Thyroid gland (tissue), 4 donors: ENCODE measurements at places on chromosomes 4 and X. TPM values are rescaled to one million over a fixed set of nuclear protein-coding genes. Genes with fewer than 3 reads are reported as not detected.

- DNase-seq, result no peak
These were observed 275.2 kb downstream of the STPG2 start for GRCh38 chr4:97868097-97868496.

- DNase-seq, result no peak
These were observed 94.9 kb downstream of the ATP8A1 start for GRCh38 chr4:42562016-42562415.

- no peak for DNase-seq
These were observed 49.2 kb downstream of the SMARCAD1 start for GRCh38 chr4:94256828-94257227.

DNA sequence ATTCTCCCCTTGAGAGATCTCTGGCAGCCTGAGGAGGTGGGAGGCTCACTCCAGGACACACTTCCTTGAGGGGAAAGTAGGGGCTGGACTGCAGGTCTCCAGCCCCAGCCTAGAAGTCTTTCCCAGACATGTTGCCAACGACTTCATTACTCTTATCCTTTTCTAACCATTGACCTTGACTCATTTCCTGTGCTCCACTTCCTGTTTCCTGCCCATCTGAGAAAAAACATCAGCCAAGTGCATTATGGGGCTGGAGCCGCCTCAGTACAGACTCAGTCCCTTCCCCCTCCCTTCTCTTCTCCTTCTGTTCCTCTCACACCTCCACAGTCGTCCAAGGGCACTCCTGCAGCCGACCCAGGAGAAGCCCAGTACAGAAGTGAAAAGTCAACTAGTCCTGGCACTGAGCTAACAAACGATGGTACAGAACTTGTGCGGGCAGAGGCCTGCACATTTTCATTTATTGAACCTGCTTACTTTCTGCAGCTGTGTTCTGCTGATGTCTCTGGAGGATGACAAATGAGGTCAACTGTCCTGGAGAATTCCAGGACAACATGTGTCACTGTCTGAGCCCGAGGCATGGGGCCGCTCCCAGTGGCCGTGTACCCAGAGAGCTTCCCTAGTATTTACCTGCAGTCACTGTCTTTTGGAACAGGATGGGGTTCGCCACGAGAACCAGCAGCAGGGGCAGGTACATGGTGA is 20.1 kb downstream of the GPR143 start:
- DNase-seq, result no peak

- peak; percentile 77 for DNase-seq
These were observed 26.8 kb upstream of the TMEM184C start for GRCh38 chr4:147590249-147590920.

DNA sequence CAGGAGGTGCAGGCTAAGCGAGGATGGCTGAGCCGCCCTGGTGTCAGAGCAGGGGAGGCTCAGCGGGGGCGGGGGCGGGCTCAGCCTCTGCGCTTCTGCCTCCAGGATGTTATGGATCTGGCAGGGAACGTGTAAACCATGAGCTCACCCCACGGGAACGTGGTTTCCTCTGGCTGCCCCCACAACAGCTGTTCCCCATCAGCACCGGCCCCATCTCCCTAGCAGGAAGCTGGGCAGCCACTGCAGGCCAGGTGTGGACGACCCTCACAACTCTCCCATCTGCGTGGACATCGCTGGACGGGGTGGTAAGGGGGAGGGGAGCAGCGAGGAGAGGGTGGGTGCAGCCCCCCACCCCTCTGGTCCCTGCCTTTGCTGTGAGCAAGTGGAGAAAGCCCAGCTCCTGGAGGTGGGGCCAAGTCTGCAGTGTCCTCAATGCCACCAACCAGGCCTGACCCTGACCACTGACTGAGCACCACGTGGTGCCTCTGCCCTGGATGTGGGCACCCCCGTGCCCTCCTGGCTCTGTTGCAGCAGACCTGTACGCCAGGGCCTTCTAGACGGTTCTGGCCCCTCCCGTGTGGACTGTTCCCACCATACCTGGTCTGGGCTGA is 28.1 kb upstream of the SPON2 start:
- peak; percentile 0 for DNase-seq

DNA sequence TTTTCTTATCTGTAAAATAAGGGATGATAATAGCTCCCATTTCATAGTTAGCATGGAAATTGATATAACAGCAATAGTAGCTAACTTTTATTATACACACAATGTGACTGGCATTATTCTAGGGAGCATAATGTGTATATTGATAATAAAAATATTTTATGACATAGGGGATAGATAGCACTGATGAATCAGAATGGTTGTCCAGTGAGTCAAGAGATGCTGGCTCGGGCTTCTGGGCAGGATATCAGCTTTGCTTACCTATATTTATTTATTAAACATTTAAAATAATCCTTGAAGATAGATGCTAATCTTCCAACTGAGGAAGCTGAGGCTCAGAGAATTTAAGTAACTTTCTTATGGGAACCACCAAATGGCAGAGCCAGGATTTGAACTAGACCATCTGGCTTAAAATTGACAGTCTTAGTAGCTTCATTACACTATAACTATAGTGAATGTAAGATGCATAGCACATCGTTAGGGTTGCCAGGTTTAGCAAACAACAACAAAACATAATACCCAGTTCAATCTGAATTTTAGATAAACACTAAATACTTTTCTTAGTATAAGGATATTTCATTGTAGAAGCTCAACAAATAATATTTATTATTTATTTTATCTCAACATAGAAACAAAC is 2.7 kb downstream of the AFP start:
- no peak for DNase-seq

DNA sequence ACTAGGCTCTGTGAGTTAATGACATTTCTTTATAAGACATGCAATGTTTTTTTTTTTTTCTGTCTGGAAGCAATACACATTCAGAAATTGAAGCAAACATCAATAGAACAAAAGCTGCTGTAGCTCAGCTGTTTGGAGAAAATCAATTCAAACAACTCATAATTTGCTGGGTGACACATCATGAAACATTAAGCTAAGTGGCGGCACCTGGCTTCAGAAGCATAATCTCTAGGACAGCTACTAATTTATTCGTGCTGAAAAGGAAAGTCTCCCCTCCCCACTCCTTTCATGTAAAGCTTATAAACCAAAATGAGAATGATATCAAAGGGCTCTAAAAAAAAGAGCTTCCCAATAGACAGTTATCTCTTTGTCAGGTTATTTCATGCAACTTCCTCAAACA is 73.9 kb downstream of the LUZP4 start:
- DNase-seq, result no peak

DNA sequence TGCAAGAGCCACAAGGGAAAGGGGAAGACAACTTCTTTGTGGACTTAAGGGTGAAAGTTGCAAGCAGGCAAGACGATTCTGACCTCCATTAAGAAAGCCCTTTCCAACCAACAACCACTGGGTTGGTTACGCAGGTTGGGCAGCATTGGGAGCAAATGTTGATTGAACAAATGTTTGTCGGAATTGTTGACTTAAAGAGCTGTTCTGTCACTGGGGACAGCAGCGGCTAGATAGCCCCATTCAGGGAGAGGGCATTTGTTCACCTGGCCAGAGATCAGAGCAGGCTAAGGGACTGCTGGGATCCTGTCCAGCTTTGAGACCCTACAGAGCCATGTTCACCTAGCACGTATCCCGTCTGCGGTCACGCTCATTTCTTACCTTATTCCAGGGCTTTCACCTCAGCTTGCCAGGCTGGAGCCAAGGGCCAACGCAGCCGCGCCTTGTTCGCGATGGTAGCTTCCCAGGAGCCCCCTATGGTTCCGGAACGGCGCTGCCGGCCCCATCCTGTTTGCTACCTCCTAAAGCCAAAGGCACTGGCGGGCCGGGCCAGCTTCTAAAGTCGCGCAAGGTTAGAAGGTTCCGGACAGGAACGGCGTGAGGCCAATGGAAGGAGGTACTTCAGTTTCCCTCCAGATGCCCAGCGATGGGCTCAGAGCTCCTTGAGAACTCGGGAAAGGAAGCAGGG is 24.6 kb downstream of the F9 start:
- no peak for DNase-seq

DNA sequence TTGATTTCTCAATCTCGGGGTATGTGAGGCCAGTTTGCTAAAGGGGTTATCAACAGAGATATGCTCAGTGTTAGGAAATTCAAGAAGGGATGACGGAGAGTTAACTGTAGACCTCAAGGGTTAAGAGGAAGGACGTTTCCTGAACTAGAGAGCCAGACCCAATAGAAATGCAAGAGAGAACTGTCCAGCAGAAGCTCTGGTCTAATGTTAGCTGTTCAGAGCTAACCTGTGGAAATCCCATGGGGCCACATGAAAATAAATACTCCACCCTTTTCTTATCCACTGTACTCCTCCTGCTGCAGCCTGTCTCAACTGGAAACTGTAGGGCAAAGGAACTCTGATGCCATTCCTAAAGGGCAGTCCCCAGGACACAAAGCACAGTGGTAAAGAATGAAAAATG is 274.3 kb downstream of the DMD start:
- no peak for DNase-seq

DNA sequence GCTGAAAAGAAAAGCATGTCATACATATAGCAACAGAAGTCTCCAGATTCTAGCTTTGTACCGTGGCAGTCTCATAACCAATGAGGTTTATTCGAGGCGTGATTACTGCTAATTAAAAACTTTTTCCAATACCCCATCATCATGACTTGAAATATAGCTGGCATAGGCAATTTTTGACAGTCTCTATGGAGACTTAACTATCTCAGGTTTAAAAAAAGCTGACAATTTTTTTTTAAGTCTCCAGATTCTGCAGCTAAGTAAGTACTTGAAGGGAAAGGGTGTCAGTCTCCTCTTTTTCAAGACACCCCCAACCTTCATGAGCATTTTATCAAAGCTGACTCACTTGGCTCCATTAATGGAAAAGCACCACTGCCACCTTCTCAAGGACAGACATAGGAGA is 126.3 kb upstream of the RXFP1 start:
- DNase-seq, result no peak

DNA sequence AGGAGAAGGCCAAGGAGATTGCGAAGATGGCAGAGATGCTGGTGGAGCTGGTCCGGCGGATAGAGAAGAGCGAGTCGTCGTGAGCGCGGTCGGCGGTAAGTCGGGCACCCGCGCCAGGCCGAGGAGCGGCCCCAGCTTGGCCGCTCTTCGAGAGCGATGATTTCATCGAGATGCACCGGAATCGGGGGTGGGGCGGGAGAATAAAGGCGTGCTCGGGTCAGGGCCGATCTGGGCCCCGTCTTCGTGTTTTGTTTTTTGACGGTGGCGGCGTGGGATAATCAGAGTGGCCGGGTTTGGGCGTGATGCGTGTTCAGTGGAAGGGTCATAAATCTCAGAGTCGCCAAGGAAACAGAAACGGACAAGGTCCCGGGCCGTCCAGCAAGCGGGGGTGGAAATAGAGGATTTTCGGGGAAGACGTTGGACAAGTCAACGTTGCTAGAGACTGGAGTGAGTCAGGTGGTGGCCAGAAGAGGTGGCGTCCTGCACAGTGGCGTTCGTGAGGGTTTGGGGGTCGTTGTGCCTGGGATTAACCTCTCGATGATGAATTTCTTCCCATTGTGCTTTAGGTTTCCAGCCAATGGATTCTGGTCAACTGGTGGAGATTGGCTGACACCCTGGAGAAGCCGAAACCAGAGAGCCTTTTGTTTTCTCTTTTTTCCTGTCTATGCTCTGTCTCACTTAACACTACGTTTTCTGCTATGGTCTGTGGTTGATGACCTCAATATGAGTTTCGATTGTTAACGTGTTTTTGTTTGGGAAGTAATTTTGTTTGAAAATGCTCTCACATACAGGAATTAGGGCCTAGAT is 882 bp downstream of the MRFAP1 start:
- peak; percentile 63 for DNase-seq

DNA sequence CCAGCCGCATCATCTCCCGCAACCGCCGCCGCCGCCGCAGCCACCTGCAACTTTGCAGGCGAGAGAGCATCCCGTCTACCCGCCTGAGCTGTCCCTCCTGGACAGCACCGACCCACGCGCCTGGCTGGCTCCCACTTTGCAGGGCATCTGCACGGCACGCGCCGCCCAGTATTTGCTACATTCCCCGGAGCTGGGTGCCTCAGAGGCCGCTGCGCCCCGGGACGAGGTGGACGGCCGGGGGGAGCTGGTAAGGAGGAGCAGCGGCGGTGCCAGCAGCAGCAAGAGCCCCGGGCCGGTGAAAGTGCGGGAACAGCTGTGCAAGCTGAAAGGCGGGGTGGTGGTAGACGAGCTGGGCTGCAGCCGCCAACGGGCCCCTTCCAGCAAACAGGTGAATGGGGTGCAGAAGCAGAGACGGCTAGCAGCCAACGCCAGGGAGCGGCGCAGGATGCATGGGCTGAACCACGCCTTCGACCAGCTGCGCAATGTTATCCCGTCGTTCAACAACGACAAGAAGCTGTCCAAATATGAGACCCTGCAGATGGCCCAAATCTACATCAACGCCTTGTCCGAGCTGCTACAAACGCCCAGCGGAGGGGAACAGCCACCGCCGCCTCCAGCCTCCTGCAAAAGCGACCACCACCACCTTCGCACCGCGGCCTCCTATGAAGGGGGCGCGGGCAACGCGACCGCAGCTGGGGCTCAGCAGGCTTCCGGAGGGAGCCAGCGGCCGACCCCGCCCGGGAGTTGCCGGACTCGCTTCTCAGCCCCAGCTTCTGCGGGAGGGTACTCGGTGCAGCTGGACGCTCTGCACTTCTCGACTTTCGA is 654 bp downstream of the ATOH1 start:
- peak; percentile 10 for DNase-seq

- DNase-seq, result no peak
These were observed 47.0 kb downstream of the SPRY1 start for GRCh38 chr4:123443401-123444289.

- DNase-seq, result no peak
These were observed 156.6 kb downstream of the CAMK2D start for GRCh38 chr4:113604955-113605354.

DNA sequence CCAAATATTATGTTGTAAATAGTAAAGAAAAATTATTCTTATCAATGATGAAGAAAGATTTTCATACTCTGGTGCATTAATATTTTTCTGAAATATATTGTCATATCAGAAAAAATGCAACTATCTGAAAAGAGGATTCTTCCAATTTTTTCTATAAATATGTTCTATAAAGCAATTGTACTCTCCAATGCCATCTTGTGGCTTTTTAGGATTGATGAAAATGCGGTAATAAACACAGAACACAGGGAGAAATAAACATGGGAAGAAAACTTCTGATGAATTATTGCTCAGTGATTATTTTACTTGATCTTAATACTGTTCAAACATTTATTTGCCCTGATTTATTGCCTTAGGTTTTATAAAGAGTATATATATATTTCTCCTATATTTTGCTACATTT is 215.4 kb downstream of the IL1RAPL1 start:
- no peak for DNase-seq

- no peak for DNase-seq
These were observed 88.4 kb upstream of the TET2 start for GRCh38 chr4:105058177-105058812.

- no peak for DNase-seq
These were observed 584 bp upstream of the TMEM165 start for GRCh38 chr4:55395218-55395528.

DNA sequence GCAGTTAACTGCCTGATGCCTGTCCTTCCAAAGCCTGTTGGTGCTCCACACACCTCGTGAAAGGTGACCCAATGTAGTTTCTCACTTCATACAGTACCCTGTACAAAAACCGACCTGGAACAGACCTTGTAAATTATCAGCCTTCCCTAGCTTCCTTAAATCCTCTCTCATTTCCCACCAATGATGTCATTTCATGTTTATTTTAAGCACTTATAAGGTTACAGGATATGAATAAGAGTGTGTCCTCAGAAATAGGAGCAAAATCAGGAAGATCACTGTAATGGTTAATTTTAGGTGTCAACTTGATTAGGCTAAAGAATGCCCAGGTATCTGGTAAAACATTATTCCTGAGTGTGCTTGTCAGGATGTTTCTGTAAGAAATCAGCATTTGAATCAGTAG is 44.7 kb downstream of the TMEM150C start:
- no peak for DNase-seq

Gene RAB9B
- total RNA-seq, result 2.1 TPM

Gene DCAF8L1
- not detected for total RNA-seq

Gene HS3ST1
- 2.7 TPM for total RNA-seq

Gene ATP6AP2
- 213 TPM for total RNA-seq

Gene CCDC120
- 6.0 TPM for total RNA-seq

Gene ADH5
- total RNA-seq, result 118 TPM
